Stimulated activated CD4-positive, alpha-beta T cell treated with anti-CD3 and anti-CD28 coated beads, Interleukin-1b, Interleukin-23, amount 100 ng/mL, for 1 hour (primary cell): ENCODE measurements at places on chromosomes 5 and 9.

DNA sequence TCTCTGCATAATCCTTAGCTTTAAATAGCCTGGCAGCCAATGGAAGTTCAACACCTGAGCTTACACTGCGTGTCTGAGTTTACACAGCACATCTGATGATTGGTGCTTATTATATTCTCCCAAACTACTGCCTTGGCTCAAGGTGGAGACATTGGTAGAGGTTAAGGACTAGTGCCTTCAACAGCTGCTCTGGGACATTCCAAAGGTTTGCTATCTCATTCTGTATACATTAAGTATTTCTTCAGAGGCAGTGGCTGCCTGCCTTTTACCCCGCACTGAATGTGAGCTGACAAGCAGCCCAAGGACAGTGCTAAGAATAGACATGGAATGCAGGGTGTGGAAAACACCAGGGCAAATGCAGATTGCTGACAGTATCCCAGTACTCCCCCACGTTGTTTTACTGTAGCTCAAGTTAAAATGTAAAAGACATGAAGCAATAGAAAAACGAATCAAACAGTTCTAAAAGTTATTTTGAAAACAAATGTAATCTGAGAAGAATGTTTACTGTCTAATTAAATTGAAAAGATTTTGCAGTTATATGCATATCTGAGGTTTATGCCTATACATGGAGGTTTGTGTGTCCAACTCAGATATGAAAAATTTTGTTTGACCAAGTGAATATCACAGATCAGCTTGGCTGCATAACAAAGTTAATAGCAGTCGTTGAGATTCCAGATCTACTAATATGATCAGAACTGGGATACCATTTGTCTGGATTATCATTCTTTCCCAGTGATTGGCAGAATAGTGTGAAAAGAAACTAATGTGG is 1.8 kb downstream of the HSPB3 start:
- no peak for DNase-seq

DNA sequence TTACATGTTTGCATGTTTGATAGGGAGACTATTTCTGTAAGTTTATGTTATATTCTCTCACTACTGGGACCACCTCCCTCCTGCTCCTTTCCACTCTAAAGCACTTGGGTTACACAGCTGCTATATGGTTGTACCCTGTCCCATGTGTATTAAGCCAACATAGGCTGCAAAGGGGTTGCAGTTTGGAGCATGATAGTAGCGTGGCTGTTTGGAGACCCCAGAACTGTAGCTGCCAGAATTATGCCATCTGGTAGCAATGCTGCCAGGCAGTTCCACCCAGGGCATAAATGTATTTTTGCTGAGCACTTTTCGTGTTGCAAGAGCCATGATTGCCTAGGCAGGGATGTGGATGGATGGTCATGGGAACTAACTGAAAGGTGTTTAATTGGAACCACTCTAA is 81.8 kb downstream of the CNTLN start:
- no peak for DNase-seq

- no peak for DNase-seq
Measured at GRCh38 chr9:69822116-69822750, 1.6 kb downstream of the CFAP95 start.

DNA sequence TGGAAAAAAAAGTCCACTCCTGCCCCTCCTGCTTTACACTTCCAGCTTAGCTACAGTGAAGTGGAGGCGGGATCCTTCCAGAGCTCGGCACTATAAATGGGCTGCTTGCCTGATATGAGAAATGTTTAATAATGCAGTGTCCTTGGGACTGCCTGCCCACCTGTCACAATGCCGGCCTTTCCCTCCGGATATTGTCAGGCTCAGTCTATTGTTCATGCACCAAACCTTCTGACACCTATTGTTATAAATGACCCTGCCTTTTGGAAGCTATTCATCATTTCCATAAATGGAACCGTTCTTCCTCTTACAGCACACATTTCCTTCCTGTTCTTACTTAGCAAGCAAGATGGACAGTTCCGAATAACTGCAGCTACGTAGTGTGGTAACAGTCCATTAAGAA is 146.3 kb downstream of the DMAC1 start:
- DNase-seq = no peak

DNA sequence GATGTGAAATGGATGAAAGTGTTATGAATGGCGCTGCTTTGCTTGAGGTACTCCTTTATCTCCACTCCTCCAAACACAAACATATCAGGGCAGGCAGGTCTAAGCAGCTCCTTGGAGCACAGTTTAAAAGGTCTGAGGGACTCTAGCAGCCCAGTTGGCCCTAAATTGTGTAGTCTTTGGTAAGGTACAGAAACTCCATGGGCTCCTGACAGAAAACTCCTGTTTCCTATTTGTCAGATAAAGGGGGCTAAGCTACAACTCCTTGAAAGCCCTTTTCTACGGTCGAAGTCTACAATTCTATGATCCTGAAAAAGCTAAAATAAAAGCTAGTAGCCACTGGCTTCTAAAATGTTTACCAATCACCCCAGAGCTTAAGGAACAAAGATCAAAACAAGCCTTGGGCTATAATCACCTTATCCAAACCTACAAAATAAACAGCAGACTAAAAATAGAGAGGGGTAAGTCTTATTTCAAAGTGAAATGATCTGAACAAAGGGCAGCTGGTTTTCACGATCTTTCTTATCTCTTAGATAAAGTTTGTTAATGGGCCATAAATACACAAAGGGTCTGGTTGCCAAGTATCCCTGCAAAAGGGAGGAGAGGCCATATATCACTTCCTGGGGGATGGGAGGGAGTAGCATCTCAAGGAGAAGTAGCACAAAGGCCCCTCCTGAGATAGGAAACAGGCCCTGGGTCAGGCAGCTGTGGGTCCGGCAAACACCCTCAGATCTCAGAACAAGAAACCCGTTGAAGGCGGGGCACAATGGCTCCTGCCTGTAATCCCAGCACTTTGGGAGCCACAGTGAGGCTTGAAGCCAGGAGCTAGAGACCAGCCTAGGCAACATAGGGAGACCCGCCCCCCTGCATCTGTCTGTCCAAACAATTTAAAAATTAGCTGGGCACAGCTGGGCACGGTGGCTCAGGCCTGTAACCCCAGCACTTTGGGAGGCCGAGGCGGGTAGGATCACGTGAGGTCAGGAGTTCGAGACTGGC is 28.3 kb upstream of the DENND4C start:
- no peak for DNase-seq

DNA sequence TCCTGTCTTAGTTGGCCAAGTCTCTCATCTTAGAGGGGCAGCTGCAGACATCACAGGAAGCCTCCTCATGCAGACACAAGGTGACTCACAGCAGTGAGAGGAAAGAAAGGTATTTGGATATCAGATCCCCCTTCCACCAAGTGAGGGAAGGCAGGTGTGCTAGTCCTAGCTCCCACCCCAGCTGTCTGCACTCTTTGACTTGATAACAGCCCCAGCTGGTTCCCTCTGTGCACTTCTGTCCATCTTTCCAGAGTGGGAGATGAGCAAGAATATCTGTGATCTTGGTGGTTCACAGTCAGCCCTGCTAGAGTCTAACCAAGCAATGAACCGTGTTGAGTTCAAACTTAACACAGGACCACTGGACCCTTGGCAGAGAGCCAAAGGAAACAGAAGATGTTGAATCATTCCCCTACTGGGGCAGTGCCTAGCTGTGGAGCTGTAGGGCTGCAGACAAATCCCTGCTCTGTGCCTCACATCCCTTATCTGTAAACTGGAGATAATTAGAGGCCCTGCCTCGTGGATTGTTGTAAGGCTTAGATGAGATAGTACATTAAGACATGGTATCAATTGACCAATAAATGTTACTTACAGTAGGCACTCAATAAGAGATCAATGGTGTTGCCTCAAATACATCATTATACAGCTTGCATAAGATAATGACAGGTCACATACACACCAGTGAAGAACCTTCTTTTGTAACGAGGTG is 39.1 kb downstream of the SH3RF2 start:
- no peak for DNase-seq

DNA sequence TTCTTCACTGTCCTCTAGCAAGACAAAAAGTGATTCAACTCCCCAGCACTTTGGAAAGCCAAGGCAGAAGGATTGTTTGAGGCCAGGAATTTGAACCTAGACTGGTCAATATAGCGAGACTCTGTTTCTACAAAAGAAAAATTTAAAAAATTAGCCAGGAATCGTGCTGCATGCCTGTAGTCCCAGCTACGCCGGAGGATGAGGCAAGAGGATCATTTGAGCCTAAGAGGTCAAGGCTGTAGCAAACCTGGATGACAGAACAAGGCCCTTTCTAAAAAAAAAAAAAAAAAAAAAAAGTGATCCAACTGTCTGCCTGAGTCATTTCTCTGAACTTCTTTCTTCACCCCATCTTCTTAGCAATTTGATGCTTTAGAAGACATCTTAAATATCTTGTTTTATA is 12.4 kb downstream of the ITGA2 start:
- DNase-seq = no peak

DNA sequence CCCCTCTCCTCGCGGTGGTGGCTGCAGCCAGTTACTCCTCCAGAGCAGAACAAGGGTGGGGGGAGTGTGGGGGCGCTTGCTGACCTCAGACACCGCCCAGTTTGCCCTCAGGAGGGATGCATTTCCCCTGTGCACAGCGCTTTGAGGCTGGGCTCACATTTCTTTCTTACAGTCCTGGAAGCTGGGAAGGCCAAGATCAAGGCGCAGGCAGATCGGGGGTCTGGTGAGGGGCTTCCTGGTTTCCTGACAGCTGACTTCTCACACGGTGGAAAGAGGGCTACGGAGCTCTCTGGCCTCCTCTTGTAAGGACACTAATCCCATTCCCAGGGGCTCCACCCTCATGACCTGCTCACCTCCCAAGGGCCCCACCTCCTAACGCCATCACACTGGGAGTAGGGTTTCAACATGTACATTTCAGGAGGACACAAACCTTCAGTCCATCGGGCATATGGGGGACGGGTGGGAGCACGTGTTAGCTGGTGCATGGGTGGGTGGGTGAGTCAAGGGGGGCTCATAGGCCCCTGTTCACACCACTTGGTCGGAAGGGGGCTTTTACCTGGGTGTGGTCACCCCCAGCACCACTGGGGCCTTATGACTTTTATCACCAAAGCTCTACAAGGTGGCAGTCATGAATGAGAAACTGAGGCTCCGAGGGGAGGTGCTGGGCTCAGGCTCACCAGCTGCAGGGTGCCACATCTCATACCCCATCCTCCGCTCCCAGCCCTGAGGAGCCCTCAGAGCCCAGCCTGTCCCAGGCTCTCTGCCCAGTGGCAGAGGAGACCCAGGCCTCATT is 7.7 kb upstream of the SCGB3A1 start:
- DNase-seq = no peak
